ENCODE measurements at places on chromosomes 7 and 10. TPM values are rescaled to one million over a fixed set of nuclear protein-coding genes. Genes with fewer than 3 reads are reported as not detected.

RGS10 gene
- 64.3 TPM for total RNA-seq

STARD3NL gene
- total RNA-seq, result 56.5 TPM

PAX4 gene
- not detected for total RNA-seq

RBM17 gene
- total RNA-seq, result 29.0 TPM

BEND7 gene
- 1.5 TPM for total RNA-seq

PVRIG gene
- not detected for total RNA-seq

SUMF2 gene
- 177 TPM for total RNA-seq

MYOF gene
- total RNA-seq, result 193 TPM

C10orf67 gene
- under 0.01 TPM for total RNA-seq

CXCL12 gene
- total RNA-seq, result 0.20 TPM

NUDT1 gene
- 36.0 TPM for total RNA-seq

BICC1 gene
- total RNA-seq, result 45.9 TPM

BAG3 gene
- total RNA-seq, result 14.3 TPM

H2BK1 gene
- not detected for total RNA-seq

GCK gene
- 1.6 TPM for total RNA-seq

BMPER gene
- total RNA-seq, result 10.2 TPM

GIMAP5 gene
- not detected for total RNA-seq

CFAP70 gene
- total RNA-seq, result 0.39 TPM

ZNF488 gene
- under 0.01 TPM for total RNA-seq

THSD7A gene
- under 0.01 TPM for total RNA-seq

HOXA7 gene
- 2.7 TPM for total RNA-seq

CALHM1 gene
- not detected for total RNA-seq

HOXA1 gene
- 1.4 TPM for total RNA-seq

ZNF777 gene
- 7.7 TPM for total RNA-seq

FEZF1 gene
- not detected for total RNA-seq

COL13A1 gene
- 4.3 TPM for total RNA-seq

DDX21 gene
- total RNA-seq, result 106 TPM

CHRM2 gene
- total RNA-seq, result not detected

SPACDR gene
- total RNA-seq, result 0.78 TPM

GIMAP7 gene
- total RNA-seq, result not detected

CPA2 gene
- not detected for total RNA-seq

SLC39A12 gene
- total RNA-seq, result not detected

PLAC9 gene
- 24.8 TPM for total RNA-seq

AKR1C3 gene
- total RNA-seq, result 139 TPM

SYT15B gene
- total RNA-seq, result not detected

GIMAP2 gene
- 1.4 TPM for total RNA-seq

BAMBI gene
- total RNA-seq, result 1.2 TPM

EBLN1 gene
- not detected for total RNA-seq

EPO gene
- total RNA-seq, result not detected

ACSL5 gene
- total RNA-seq, result 2.6 TPM

PRLHR gene
- not detected for total RNA-seq

MOGAT3 gene
- not detected for total RNA-seq

NANOS1 gene
- total RNA-seq, result 0.73 TPM

KNDC1 gene
- under 0.01 TPM for total RNA-seq

Data from subcutaneous preadipocyte (primary cell).